Cerebellar nuclear complex (tissue), 1 donor: ENCODE measurements at places on chromosomes 7 and 10.

DNA sequence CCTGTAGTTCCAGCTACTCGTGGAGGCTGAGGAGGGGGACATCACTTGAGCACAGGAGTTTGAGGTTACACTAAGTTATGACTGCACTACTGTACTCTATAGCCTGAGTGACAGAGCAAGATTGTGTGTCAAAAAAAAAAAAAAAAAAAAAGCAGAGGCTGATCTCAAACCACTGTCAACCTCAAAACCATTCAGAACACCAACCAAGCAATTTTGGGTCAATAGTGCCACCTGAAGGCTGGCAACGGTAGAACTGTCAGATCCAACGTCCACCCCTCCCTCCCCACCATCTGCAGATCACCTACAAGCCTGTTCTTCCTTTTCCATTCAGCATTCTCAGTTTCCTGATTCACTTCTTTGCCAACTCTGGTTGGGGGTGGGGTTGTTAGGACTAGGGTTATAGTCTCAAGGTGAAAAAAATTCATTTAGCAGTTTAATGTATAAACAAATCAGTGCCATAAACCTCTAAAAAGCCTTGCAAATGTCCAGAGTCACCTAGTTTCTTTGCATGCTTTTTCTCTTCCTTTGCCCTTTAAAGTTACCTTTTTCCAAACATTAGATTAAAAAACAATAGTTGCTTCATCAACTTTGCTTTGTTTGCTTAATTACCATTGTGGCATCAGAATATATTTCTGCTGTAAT lies 2.6 kb downstream of the MRPS33 start:
- DNase-seq: peak; percentile 37

GRCh38 chr10:16828701-16829175 lies 11.5 kb upstream of the RSU1 start:
- no peak for DNase-seq

GRCh38 chr7:135929249-135929648 lies 47.9 kb downstream of the MTPN start:
- DNase-seq: no peak

DNA sequence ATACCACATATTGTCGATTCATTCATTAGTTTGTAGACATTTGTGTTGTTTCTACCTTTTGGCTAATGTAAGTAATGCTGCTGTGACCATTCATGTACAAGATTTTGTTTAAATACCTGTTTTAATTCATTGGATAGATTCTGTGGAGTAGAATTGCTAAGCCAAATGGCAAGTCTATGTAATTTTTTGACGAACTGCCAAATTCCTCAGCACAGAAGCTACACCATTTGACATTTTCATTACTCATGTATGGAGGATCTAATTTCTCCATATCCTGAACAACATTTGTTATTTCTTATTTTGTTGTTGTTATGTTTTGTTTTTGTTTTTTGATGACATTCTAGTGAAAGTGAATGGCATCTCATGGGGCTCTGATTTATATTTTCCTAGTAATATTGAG lies 1351.3 kb upstream of the SORCS1 start:
- no peak for DNase-seq

DNA sequence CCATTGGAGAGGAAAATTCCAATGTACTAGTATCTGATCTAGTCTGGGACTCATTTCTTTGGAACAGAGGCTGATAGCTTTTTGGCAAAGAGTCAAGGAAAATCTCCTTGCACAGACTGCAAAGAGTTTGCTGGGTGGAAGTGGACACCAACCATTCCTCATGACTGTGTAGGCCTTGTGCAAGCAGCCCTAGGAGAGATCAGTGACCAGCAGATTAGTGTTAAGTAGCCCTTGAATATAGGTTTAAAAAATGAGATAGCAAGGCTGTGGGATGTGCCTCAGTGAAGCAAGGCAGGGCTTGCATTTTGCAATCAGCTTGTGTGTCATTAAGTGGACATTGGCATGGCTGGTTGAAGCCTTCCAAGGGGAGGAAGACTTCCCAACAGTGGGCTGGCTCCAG lies 341.6 kb downstream of the PLXNA4 start:
- no peak for DNase-seq

- no peak for DNase-seq
These were observed 162.4 kb upstream of the MDFIC start for GRCh38 chr7:114759347-114760062.

DNA sequence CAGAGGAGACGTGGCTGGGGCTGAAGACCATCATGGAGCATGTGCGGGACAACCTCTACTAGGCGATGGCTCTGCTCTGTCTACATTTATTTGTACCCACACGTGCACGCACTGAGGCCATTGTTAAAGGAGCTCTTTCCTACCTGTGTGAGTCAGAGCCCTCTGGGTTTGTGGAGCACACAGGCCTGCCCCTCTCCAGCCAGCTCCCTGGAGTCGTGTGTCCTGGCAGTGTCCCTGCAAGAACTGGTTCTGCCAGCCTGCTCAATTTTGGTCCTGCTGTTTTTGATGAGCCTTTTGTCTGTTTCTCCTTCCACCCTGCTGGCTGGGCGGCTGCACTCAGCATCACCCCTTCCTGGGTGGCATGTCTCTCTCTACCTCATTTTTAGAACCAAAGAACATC lies 22.0 kb upstream of the CPA5 start:
- DNase-seq: no peak

GRCh38 chr10:73948947-73949633 lies 38.2 kb downstream of the PLAU start:
- DNase-seq: no peak

DNA sequence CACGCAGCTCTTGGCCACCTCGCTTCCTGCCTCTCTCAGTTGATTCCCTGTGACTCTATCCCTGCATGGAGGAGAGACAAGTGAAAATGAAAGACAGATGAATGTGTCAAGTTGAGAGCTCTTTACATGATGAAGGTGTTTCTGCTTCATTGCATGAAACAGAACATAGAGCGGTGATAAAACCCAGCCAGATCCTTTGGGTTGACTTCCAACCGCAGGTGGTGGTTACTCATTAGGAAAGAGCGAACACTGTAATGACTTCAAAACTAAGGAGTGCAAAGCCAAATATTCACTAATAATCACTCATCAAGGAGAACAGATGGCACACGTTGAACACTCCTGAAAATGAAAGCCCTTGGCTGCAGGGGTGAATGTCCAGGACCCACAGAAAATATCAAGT lies 31.8 kb upstream of the WDR11 start:
- peak; percentile 36 for DNase-seq

DNA sequence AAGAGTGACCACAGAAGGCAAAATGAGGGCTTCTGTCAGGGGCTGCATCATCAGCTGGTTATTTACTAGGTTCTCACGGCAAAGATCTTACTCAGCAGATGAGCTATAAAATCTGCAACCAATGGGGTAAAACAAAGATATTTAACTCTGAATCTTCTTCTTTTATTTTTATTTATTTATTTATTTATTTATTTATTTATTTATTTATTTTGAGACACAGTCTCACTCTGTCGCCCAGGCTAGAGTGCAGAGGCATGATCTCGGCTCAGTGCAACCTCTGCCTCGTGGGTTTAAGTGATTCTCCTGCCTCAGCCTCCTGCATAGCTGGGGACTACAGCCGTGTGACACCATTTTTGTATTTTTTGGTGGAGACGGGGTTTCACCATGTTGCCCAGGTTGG lies 11.3 kb downstream of the C10orf143 start:
- no peak for DNase-seq
